ENCODE measurements at places on chromosomes 3 and 15.
A peak's percentile ranks its signal among the peaks of the same experiment; 100 is the strongest.

DNA sequence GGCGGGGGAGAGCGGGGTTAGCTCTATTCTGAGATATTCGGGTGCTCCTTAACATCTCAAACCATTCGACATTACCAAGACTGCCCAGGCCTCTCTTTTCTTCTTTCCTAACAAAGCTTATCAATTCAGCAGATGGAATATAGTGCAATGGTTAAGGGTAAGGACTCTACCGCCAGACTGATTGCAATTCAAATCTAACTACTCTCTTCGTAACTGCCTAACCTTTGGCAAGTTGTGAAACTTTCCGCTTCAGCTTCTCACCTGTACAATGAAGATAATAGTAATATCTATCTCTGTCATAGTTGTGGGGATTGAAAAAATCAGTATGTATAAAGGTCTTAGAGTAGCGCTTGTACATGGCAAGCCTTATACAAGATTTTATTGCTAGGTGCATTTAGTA is 972 bp downstream of the UBA5 start:
- peak overlapping the region; percentile 91 for H3K4me3 ChIP-seq
- peak overlapping the region; percentile 91 for H3K27ac ChIP-seq
- H3K4me1 ChIP-seq = peaks cover 9% of the 10 kb centered on the region
- DNase-seq = peak; percentile 15

DNA sequence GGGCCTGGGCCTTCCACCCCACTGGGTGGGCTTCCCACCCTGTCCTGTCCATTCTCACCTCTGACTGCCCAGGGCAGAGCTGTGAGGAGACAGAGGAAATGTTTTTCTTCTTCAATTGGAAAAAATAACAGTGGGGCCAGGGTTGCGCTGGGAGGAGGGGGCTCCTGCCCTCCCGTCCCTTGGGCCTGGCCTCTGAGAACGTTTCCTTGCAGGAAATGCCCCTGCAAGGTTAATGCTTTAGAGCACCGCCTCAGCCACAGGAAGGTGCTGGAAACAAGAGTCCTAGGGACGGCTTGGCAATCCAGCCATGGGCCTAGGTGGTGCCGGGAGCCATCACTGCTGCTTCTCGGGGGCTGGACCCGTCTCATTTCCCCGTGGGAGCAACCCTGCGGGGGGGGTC is 3.8 kb upstream of the PLXND1 start:
- no peaks in the 10 kb centered on the region for H3K36me3 ChIP-seq
- H3K4me3 ChIP-seq = no peak overlapping the region
- peak overlapping the region; percentile 35 for H3K27ac ChIP-seq
- no peak for DNase-seq
- no peaks in the 10 kb centered on the region for H3K27me3 ChIP-seq

- no peak for DNase-seq
- no peaks in the 10 kb centered on the region for H3K4me1 ChIP-seq
- H3K27ac ChIP-seq = no peak overlapping the region
- H3K27me3 ChIP-seq = peaks cover 46% of the 10 kb centered on the region
Observed at GRCh38 chr3:58205981-58206380, 4.8 kb downstream of the DNASE1L3 start.

- H3K27me3 ChIP-seq = peaks cover 33% of the 10 kb centered on the region
- H3K36me3 ChIP-seq = no peaks in the 10 kb centered on the region
- no peak for DNase-seq
- no peaks in the 10 kb centered on the region for H3K4me1 ChIP-seq
Observed at GRCh38 chr15:68425428-68426060, 6.4 kb downstream of the ITGA11 start.

DNA sequence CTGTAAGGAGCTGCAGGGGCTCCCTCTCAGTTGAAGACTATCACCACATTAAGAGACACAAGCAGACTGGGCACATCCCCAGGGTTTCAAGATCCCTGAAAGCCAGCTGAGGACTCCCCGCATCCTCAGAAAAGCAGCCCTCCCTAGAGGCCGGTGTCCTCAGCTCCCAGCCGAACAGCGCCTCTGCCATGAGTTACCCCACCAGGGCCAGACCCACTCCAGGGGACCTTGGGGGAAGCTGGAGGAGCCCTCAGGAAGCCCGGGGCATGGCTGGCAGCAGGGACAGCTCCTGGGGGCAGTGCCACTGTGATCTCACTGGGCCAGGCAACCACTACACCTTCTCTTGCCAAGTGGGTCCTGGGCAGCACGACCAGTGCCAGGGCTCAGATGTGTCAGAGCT is 8.1 kb downstream of the KLF15 start:
- no peak overlapping the region for H3K27ac ChIP-seq
- DNase-seq = no peak
- no peaks in the 10 kb centered on the region for H3K27me3 ChIP-seq
- H3K36me3 ChIP-seq = no peaks in the 10 kb centered on the region
- H3K4me3 ChIP-seq = no peak overlapping the region
- H3K4me1 ChIP-seq = no peaks in the 10 kb centered on the region

DNA sequence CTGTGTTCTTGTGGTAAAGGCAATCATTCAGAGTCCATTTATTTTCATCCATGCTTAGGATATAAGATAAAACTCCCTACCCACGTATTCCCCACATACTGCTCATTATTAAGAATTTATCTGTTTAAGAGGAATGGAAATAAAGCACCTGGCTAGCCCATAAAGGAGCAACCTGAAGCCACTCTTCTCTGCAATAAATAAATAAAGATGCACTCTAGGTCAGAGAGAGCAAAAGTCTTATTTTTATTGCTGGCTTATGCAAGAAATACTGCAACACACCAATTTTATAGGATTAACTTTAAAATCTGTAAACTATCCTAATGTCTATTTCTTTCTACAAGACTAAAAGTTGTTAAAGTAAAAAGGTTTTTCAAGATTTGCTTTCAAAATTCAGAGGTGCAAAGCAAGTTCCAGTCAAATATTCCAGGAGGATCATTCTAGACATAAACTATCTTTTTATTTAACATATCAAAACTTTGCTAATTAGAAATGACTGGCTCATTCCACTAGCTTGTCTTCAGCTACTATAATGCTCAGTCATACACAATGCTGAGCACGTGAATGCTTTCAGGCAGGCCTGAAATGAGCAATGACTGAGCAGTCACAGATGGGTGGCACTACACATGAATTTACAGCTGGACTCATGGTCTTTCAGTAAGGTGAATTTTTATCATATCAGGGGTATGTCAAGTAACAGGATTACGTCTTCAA is 7.1 kb downstream of the TJP1 start:
- H3K4me3 ChIP-seq = no peak overlapping the region
- DNase-seq = peak; percentile 22
- H3K27ac ChIP-seq = peak overlapping the region; percentile 74
- no peaks in the 10 kb centered on the region for H3K36me3 ChIP-seq
- H3K27me3 ChIP-seq = no peaks in the 10 kb centered on the region

- H3K4me3 ChIP-seq = no peak overlapping the region
- no peaks in the 10 kb centered on the region for H3K27me3 ChIP-seq
- no peaks in the 10 kb centered on the region for H3K4me1 ChIP-seq
- DNase-seq = no peak
- no peaks in the 10 kb centered on the region for H3K36me3 ChIP-seq
Observed at GRCh38 chr3:152558386-152558785, 276.5 kb upstream of the P2RY1 start.

DNA sequence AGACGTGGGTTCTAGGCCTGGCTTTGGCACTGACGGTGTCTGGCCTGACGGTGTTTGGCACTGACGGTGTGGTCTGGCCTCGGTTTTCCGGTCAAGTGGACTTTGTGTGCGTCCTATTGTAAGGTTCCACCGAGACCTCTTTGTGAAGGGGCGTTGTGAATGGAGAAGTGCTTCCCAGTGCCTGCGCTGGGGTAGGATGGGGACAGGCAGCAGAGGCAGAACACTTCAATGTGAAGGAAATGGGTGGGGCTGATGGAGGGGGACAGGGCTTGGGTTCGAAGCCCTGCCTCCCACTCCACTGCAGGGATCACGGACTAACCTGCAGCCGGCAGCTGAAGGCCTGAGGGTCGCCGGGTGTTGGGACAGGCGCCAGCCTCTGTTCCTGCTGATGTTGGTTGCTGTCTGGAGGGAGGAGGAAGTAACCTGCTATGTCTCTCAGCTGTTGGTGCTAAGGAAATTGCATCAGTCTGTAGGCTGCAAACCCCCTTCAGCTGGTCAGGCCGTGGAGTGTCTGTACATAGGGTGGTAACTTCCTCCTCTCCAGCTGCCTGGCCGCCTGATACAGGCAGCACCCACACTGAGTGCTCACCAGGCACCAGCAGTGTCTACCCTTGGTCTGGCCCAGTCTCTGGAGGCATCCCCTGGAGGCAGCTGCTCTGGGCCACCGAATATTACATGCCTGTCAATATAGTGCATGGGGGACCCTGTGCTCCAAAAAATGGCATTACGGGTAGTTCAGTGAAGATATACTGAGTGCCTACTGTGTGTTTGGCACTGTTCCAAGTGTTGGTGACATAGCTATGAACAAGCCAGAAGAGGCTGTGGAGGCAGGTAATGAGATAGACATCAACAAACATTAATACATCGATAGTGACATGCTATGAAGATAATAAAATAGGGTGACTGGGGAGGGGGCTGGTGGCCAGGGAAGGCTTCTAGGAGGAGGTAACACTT is 1.1 kb downstream of the TM6SF1 start:
- no peaks in the 10 kb centered on the region for H3K36me3 ChIP-seq
- DNase-seq = peak; percentile 46
- H3K4me3 ChIP-seq = peak overlapping the region; percentile 51
- H3K27me3 ChIP-seq = no peaks in the 10 kb centered on the region
- H3K4me1 ChIP-seq = peaks cover 24% of the 10 kb centered on the region

DNA sequence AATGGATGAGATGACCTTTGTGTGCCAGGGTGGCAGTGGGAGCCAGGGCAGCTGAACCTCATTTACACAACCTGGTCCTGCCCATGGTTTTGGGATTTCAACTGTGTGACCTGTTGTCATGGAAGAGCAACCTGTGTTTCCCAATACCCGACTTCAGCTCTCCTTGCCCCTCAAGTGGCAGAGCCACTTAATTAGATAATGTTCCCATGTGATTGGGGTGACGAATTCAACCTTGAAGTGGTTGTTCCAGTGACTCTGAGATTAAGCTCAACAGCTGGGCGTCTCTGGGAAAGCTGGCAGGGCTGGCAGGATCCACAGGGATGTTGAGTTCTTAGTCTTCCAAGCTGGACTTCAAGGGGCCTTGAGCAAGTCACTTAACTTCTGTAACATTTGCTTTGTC is 71.0 kb downstream of the THSD4 start:
- H3K4me3 ChIP-seq = no peak overlapping the region
- H3K4me1 ChIP-seq = no peaks in the 10 kb centered on the region
- H3K27ac ChIP-seq = no peak overlapping the region
- DNase-seq = no peak
- H3K36me3 ChIP-seq = no peaks in the 10 kb centered on the region

DNA sequence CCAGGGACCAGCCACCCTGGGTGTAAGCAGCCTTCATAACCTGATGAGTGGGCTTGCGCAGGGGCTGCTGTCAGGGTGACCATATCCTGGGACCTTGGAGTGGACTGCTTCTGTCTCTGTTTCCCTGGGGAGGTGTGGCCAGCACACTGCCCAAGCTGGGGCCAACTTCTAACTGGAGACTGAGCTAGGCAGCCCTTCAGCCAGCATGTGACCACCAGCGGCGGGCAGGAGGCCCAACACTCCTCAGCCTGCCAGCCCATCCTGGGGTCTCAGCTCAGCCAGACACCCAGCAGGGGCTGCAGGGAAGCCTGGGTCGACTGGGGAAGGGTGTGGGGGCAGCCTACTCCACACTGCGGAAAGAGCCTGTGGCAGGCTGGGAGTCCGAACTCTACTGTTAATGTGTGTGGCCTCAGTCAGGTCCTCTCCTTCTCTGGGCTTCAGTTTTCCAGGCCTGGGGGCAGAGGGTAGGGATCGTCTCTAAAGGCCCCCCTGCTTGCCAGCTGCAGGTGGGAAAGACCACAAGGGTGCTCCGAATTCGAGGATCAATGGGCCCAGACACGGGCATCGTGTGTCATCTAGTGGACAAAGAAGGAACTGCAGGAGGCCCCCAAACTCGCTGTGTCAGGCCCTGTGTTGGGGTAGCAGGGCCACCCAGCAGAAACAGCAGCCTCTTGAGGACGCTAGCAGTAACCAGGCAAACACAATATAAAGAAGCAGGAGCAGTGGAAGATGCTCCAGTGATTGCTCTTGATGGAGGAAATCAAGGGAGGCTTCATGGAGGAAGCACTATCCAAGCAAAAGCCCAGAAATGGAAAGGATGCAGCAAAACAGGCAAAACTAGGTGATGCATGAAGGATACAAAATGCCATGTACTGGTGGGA is 2.0 kb upstream of the SEMA3G start:
- H3K4me3 ChIP-seq = no peak overlapping the region
- H3K27me3 ChIP-seq = peaks cover 4% of the 10 kb centered on the region
- no peaks in the 10 kb centered on the region for H3K4me1 ChIP-seq
- H3K27ac ChIP-seq = no peak overlapping the region

DNA sequence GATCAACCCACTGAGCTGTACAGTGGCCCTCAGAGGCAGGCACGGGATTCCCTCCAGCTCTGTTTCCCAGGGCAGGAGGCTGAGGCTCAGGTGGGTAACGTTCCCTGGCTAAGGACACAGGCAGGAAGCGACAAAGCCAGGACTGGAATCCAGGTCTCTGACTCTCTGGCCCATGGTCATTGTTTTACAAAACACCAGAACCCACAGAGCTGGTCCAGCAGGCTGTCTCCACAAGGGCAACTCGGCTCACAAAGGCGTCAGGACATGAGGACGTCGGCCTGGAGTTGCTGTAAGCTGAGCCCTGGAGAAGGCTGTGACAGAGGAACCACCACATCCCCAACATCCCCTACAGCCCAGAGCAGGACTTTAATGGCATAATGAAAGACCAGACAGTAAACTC is 30.7 kb downstream of the NUP210 start:
- H3K4me3 ChIP-seq = no peak overlapping the region
- H3K36me3 ChIP-seq = peaks cover 100% of the 10 kb centered on the region
- no peaks in the 10 kb centered on the region for H3K27me3 ChIP-seq

- no peak overlapping the region for H3K4me3 ChIP-seq
- peaks cover 18% of the 10 kb centered on the region for H3K36me3 ChIP-seq
- no peaks in the 10 kb centered on the region for H3K27me3 ChIP-seq
- peaks cover 5% of the 10 kb centered on the region for H3K4me1 ChIP-seq
- DNase-seq = no peak
- no peak overlapping the region for H3K27ac ChIP-seq
Observed at GRCh38 chr3:152373379-152373778, 104.7 kb downstream of the MBNL1 start.

- no peak for DNase-seq
- H3K27me3 ChIP-seq = peaks cover 33% of the 10 kb centered on the region
- H3K4me3 ChIP-seq = no peak overlapping the region
- no peak overlapping the region for H3K27ac ChIP-seq
- H3K4me1 ChIP-seq = no peaks in the 10 kb centered on the region
Observed at GRCh38 chr3:46659285-46659684, 34.2 kb downstream of the ALS2CL start.
